ENCODE measurements at places on chromosomes 12 and 14. TPM values are rescaled to one million over a fixed set of nuclear protein-coding genes. Genes with fewer than 3 reads are reported as not detected.

SSTR1 gene
- total RNA-seq = 0.59 TPM

PTPRO gene
- 1.2 TPM for total RNA-seq

TUNAR gene
- total RNA-seq = not detected

DPPA3 gene
- not detected for total RNA-seq

TUBA1B gene
- 377 TPM for total RNA-seq

RNASE4 gene
- 5.6 TPM for total RNA-seq

GDF3 gene
- 0.46 TPM for total RNA-seq

PDZRN4 gene
- total RNA-seq = not detected

GRCh38 chr14:99258341-99258861 lies 13.6 kb downstream of the BCL11B start:
- DNase-seq = no peak

GRCh38 chr12:85836197-85837090 lies at the start of gene RASSF9:
Gene RASSF9 (minus strand): TSS chr12:85836409. CDS start chr12:85836201, 208 bp downstream.
- DNase-seq = no peak

DNA sequence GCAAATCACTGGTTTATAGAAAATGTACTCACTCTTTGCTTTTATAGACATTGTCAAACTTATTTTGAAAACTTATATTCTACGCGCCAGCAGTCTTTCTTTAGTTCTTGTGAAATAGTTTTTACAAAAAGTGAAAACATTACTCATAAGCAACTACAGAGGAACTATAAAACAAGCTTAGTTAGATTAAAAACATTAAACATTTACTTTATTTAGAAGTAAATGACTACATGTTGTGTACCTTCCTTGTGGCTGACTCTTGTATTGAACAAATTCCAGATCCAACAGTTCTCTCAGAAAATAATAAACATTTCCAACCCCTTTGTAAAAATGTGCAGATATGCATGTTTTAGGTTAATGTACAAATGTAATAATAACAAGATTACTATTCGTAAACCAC lies 198.5 kb downstream of the SOX5 start:
- DNase-seq = no peak

DNA sequence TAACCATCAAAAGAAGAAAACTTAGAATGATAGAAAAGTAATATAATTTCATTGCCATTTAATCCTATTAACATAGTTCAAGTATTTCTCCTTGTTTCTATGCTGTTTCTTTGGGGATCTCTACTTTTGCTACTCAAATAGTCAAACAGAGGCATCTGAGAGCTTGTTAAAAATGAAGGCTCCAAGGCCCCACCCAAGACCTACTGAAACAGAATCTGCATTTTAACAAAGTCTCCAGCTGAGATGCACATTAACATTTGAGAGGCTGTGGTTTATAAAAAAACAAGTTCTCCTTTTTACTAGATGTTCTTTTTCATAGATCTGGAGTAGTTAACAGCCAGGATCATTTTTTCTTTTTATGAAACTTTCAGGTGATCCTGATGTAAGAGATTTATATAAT lies 31.8 kb downstream of the PPFIA2 start:
- DNase-seq = no peak

DNA sequence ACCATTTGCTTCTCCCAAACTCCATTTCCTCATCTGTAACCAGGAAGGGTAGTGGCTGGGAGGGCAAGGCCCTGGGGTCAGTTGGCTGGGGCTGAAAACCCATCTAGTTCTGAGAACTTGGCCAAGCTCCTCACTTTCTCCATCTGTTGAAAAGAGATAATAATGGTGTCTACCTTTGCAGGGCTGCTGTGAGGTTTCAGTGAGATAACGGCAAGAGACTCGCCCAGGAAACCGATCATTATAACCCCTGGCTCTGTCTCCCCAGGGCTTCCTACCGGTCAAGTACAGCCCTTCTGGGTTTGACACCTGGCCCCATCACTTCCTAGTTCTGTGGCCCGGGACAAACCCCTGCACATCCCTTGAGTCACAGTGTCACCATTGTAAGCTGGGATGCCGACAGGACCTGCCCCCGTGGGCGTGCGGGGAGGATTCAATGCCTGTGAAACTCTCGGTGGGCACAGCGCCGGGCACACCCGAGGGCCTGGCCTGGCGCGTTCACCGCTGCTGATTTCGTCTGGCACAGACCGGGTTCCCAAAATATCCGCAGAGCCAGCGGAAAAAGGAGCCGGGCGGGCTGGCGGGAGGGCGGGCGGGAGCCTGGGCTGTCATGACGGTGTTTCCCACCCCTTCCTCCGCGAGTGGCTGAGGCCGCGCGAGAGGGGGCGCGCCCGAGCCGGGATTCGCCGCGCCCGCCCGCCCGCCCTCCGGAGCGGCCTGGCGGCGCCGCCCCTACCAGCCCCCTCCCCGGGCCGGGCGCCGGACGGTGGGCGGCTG lies 4.4 kb downstream of the KMT5A start:
- DNase-seq = peak; percentile 93

DNA sequence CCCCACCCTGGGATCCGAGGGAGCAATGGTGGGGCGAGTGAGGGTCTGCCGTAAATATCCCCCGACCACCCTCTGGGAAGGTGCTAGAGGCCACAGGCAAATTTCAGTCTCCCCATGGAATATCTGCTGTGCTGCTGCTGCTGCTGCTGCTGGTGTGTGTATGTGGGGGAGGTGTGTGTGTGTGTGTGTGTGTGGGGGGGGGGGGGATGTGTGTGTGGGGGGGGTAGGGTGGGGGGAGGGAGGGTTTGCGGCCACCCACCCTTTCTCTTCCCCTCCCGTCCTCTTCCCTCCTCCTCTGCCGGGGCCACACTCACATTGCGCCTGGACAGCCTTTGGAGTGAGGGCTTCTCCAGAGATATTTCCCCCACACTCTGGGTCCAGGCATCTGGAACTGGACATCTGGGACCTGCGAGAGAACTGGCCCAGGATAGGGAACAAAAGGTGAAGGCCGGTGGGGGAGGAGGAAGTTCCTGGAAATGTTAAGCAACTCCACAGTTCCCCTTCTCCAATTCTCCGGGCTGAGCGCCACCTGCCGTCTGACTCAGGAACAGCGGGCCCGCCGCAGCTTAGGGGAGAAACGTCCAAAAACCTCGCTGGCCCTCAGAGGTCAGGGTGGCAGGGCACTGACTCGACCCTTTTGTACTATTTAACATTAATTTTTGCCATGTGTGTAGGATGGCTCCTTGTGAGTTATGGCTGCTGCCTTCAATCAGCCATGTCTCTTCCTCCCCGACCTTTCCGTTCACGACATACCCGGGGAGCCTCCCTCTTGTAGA lies at the start of gene C1RL:
Gene C1RL, minus strand, starts transcription at position 419 of the 776 bp plus-strand sequence. Its CDS starts 34 bp downstream, at position 385.
- DNase-seq = peak; percentile 94

DNA sequence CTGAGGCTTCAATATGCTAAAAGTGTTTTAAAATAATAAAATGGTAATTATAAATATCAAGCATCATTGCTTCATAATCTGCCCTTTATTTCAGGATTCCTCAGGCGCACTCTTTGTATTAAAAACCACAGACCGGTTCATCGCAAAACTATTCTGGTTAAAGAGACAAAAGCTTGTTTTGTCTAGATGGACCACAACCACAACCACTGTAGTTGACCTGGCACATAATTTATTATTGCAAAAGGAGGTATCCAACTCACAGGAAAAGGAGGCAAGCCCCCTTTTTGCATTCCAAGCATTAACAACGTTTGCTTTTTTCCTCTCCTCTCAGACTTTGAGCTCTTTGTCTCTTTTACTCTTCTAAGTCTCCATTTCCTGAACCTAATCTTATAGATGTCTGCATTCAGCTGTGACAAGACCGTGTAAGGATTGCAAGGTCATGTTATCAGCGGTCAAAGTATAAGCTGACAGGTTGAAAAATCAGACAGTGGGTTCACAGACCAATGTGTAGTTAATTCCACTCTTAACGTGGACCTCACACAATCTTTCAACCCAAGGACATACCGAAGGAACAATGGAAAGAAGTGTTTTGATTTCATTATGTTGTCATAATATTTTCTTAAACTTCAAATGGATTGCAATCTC lies 1057.6 kb downstream of the GALC start:
- no peak for DNase-seq

DNA sequence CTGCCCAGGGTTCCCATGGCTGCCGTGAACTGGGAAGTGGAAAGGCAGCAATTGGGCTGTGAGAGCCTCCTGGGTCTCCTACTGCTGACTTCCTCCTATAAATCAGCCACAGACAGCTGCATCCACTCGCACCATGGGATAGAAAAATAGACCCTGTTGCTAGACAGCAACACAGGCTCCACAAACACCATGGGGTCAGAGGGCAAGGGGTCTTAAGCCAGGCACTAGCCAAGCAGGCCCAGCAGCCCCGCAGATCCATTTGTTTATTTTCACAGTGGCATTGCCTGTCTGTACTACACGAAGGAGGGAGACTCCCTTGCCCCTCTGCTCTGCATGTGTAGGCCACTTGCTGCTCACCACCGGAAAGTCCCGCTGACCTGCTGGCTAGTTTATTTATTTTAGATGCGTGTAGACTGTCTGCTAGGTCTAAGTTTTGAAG lies 139.8 kb downstream of the DACT1 start:
- DNase-seq = no peak

DNA sequence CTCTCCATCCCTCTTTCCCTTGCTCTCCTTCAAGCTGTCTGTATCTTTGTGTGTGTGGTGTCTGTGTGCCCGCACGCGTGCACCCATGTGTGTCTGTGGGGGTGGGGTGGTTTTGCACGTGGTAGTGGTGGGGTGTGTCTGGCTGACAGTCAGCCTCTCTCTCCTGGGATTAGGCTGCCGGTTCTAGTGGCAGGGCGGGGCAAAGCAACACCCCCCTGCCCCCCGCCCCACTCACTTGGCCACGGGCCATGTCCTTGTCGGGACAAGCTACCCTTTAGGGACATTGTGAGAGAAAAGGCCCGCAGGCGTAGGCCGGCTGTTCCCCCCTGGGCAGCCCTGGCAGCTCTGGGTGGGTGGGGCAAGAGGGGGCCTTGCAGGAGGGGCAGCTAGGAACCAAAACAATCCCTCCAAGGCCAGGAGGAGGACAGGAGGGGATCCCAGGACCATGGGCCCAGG lies 182.6 kb downstream of the ALG10 start:
- DNase-seq = no peak
